Lower lobe of right lung (tissue), 2 donors: ENCODE measurements at places on chromosomes 16 and 17. TPM values are rescaled to one million over a fixed set of nuclear protein-coding genes. Genes with fewer than 3 reads are reported as not detected.

DNA sequence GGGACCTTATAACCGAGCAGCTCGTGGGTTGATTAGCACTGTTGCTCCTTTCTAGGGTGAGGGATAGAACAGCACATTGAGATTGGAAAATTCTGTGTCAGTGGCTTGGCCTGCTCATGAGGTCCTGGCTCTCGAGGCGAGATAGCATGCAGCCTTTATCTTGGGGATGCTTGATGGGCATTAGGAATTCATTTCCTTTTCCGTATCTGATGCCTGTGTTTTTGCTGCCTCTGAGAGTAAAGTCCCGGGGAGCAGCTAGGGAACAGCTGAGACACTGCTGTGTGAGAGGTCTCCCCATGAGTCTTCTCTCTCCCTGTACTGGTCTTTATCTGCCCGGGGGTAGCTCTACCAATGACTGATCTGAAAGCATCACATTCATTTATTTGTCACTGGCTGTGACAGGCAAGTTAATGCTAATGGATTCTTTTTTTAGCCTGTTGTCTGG is 14.5 kb downstream of the MSI2 start:
- DNase-seq = no peak
- no peaks in the 10 kb centered on the region for H3K4me1 ChIP-seq
- no peaks in the 10 kb centered on the region for H3K27me3 ChIP-seq
- H3K27ac ChIP-seq = no peak overlapping the region
- peaks cover 27% of the 10 kb centered on the region for H3K36me3 ChIP-seq

- DNase-seq = no peak
- H3K4me3 ChIP-seq = no peak overlapping the region
- no peak overlapping the region for H3K27ac ChIP-seq
- H3K36me3 ChIP-seq = no peaks in the 10 kb centered on the region
- no peaks in the 10 kb centered on the region for H3K4me1 ChIP-seq
- peaks cover 4% of the 10 kb centered on the region for H3K27me3 ChIP-seq
Observed at GRCh38 chr16:14325502-14326401, 254.6 kb downstream of the MRTFB start.

DNA sequence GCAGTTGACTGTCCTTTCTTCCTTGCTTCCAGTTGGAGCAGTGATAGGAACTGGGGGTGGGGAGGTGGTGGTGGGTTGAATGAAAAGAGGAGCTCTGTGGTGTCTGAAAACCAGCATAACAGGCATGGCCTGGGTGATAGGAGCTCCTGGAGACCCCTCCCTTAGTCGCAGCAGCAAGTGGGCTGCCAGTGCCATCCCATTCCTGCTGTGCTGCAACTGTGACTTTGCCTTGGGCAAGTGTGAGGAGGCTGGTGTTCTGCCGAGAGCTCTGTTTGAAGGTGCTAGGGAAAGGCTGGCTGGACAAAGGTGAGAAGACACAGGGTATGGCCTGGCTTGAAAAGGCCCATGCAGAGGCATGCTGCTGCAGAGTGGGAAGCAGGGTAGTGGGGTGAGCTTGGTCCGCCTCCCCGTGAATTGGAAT is 2.7 kb upstream of the CDK5R1 start:
- peaks cover 31% of the 10 kb centered on the region for H3K4me1 ChIP-seq
- no peak overlapping the region for H3K27ac ChIP-seq
- no peak overlapping the region for H3K4me3 ChIP-seq
- DNase-seq = no peak

- no peak overlapping the region for H3K4me3 ChIP-seq
- peak; percentile 8 for DNase-seq
- H3K4me1 ChIP-seq = peaks cover 21% of the 10 kb centered on the region
- H3K27ac ChIP-seq = no peak overlapping the region
Observed at GRCh38 chr16:23388786-23389185, 64.2 kb downstream of the COG7 start.

Gene TNS4
- 0.68 TPM for total RNA-seq

Gene FBXW10B
- 0.74 TPM for total RNA-seq

Gene HSPB9
- not detected for total RNA-seq

Gene NEURL4
- total RNA-seq = 35.2 TPM

Gene TBC1D3E
- total RNA-seq = not detected

Gene BCAR1
- 65.1 TPM for total RNA-seq

Gene CACNA1G
- total RNA-seq = 0.21 TPM

Gene CDH8
- 0.71 TPM for total RNA-seq
